ENCODE measurements at places on chromosomes 12 and 14.

- no peak for DNase-seq
These were observed 1260.3 kb downstream of the TMEM121 start for GRCh38 chr14:106786697-106787096.

- DNase-seq: peak; percentile 80
These were observed 1.2 kb downstream of the PELI2 start for GRCh38 chr14:56119201-56119981.

DNA sequence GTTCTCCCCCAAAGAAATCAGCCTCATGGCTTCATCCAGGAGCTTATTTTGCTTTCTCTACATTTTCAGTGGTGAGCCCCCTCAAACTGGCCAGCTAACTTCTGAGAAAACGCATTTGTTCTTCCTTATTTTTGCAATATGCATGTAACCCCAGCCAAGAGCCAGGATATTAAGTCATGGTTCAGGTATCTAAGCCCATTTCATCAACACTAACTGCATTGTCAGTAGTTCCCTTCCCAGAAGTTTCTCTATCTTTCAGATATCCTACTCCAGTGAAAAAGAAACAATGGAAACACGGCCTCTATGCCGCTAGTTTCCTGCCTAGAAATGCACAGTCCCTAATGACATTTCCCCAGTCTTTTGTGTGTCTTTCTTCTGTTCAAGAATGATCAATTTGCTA lies 102.8 kb upstream of the RASSF8 start:
- DNase-seq: no peak

GRCh38 chr14:97029800-97030199 lies 232.6 kb downstream of the VRK1 start:
- DNase-seq: no peak

DNA sequence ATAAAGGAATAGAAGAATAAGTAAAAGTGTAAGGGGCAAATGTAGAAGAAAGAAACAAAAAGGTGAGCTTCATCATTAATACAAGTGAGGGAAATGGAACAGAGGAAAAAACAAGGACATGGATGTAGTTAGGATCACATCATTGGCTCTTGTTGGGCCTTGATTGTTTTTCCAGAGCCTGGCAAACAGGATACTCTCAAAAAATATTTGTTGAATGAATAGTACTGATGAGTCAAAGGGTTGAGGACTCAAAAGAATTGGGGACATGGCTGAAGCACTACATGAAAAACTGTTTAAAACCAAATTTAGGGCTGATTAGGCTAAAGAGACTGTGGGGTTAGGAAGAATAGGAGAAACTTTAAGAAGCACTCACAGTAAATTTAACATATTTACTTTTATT lies 11.4 kb upstream of the SRP54 start:
- DNase-seq: no peak

DNA sequence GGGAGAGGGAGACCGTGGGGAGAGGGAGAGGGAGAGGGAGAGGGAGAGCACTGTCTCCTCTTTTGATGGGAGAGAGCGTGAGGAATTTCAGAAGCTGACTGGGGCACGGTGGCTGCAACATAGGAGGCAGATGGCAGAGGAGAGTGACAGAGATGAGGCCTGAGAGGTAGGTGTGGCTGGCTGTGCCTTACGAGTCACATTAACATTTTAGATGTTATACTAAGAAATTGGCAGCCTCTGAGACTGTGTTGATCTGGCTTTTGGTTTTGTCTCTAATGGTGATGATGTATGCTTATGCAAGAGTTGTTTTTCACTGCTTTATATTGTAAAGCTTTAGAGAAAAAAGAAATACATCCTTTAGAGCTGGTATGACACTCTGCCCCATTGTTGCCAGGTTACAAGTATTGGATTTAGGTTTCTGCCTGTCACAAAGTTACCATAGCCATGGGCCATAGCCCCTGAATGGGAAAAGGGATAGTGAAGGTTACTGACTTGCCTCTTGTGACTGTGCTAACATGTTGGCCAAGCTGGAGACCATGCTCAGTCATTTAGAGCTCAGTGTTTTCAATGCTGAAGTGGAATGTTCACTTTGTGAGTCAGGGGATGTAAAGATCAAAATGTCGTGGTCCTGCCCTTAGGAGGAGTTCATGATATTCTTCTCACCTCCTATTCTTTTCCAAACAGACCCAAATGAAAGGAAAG lies 186.2 kb downstream of the SYNE2 start:
- no peak for DNase-seq

DNA sequence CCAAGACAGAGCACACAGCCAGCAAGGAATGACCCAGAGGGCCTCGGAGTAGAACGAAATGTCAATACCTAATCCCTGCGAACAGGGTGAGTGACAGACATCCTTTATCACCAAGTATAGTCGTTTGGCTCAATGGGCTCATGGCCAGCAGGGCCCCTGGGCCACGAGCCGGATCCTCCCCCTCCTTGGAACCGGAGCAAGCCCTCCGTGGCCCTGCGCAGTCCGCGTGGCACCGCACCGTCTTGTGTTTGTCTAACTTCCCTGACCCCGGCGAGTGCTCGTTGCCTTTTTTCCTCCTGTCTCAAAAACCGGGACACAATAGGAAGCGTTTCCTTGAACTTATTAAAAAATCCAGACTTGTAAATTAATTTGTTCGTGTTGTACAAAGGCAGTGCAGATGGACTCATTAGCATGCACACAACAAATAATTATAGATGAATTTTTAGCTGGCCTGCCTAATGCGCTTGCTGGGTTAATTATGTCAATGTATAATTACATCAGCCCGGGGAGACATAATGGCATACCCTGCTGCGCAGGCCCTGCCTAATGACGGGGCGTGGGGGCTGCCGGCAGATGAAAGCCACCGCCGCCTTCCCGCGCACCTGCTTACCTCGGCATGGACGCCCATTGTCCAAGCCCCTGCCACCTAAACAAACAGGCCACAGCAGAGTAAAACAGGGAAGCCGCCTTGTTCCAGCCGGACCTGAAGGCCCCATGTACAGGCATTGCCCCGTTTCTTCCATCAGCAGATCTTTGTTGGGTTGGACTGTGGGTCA lies 81.6 kb downstream of the PHETA1 start:
- no peak for DNase-seq

- DNase-seq: no peak
These were observed 7.1 kb downstream of the MAP3K12 start for GRCh38 chr12:53492188-53492587.

DNA sequence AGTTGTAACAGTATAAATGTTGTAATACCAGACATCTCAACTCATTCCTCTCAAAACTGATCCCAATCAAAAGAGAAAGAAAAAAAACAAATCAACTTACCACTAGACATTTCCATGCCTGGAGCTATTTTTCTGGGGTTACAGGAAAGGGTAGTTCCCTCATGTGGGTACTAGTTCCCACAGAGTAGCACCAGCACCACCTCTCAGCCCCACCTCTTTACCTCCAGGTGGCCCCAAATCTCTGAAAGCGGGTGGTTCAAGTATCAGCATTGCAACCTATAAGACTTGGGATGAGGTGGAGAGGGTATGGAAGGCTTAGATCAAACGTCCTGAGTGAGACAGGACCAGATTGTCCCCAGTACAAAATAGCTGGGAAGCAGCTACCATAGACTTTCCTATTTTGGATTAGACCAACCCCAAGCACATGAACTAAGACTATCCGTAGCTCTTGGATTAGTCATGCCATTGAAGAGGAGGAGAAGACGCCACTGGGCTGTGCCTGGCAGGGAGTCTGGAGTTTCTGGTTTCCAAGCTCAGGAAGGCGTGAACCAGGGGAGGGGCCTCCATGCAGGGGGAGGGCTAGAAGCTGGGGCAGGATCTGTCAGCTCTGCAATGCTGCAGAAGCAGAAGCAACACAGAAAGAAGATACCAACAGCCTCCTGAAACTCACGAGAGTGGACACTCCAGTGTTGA lies at the start of gene SLC39A2:
SLC39A2 (plus strand) TSS at position 620 of the 693 bp plus-strand sequence. CDS start 154 bp downstream, outside the sequence.
- no peak for DNase-seq

DNA sequence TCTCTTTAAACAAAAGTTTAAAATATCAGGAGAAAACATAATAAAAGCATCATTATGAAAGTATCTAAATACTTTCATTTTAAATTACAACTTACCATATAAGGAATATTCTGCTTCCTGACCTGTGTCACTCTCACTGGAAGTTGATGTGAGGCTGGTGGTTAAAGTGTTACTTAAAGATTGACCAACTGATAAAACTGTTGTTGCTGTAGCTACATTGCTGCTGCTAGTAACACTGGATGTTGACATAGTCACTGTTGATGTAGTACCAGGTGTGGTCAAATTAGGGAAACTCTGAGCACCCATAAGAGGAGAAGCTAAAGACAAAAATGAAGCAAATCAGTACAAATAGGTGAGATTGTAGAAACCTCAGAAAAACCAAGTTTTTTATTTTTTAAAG lies 79.9 kb downstream of the HECTD1 start:
- no peak for DNase-seq

DNA sequence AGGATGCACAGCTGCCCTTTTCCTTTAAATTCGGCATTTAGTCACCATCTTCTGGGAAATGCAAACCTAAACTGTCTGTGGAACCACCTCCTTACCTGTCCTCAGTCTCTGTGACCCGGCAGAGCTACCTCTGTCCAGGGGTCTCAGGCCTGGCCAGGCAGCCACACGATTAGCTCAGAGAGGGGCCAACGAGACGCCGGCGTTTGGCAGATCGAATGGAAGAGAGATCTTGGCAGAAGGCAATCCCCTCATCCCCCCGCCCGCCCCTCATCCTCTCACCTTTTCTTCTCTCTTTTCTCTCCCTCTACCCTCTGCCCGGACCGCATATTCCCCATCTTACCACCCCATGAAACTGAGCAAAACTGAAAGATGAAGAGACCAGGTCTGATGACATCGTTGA lies 101.0 kb downstream of the PIWIL1 start:
- DNase-seq: no peak

DNA sequence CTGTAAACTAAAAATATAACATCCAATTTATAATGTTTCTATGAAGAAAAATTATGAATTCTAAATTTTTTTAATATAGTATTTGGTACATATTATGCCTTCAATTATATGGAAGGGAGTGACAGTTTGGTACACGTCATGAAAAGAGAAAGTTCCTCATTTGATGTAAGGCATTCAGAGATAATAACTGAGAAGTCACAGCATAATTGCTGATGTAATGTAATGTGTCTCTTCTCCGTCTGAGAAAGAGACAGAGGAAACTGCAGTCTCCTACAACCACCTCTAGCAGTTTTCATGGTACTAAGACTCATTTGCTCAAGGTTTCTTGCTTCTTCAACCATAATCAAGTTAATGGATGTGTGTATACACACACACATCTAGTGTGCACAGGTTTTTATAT lies 2.3 kb upstream of the CD69 start:
- DNase-seq: no peak

DNA sequence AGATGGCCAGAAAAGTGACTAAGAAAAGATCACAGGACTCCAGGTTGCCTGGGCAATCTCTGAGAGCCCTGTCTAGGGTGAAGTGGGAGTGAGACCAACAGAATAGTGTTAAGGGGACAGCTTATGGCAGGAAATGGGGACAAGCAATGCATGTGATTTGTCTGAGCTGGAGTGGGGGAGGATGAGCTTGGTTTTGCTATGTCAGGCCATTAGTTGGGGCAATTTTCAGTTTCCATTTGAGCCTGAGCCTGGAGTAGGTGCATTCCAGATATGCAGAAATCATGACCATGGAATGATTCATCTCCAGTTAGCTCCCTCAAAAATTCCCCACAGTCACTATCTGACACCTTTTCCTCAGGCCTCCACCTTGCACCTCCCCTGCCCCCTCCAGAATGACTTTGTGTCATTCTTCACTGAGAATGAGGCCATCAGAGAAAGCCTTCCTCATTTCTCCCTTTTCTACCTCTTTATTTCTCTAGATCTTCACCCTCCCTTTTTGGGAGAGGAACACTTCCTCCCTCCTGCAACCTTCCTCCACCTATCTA lies 150.9 kb upstream of the PLEKHG7 start:
- no peak for DNase-seq

DNA sequence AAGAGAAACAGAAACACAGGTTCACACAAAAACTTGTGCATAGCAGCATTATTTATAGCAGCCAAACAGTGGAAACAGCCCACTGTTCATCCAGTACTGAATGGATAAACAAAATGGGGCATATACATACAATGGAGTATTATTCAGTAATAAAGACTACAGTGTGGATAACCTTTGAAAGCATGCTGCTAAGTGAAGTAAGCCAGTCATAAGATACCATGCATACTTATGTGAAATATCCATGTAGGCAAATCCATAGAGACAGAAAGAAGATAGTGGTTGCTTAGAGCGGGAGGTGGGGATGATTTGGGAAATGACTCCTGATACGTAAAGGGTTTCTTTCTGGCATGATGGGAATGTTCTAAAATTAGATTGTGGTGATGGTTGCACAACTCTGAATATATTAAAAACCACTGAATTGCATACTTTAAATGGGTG lies 99.4 kb downstream of the CRADD start:
- no peak for DNase-seq

DNA sequence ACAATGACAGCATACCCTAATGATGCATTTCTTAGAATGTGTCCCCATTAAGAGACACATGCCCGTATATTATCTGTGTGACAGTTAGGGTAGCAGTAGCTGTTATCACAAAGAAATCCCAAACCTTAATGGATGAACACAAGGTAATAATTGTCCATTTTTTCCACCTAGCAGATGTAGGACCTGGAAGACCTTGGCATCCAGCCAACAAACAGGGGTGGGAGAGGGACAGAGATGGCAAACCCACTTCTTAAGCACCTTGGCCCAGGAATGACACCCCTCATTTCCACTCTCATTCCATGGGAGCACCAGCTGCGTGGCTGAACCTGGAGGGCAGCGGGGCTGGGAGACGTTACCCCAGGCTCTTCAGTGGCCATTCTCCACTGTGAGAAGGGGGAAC lies 679.0 kb downstream of the AACS start:
- no peak for DNase-seq

DNA sequence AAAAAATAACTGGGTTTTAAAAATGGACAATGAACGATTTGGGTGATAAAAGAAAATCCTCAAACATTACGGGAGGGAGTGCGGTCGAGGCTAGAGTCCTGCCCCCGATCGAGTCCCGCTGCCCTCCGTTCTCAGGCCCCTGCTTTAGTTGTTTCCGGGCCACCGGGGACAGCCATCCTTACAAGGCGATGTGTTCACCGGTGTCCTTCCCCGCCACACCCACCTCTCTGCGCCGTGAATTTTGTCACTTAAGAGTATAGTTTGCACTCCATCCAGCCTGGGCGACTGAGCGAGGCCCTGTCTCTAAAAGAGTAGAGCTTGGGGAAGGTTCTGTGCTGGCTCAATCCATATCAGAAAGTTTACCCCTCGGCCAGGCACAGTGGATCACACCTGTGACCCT lies 2.9 kb downstream of the ULK1 start:
- DNase-seq: no peak

- DNase-seq: no peak
These were observed 6.5 kb downstream of the EPS8 start for GRCh38 chr12:15782667-15783066.

Data from NCI-H2029 (cell line).